Lung (tissue), 17 donors: ENCODE measurements at places on chromosomes 7 and 10. TPM values are rescaled to one million over a fixed set of nuclear protein-coding genes. Genes with fewer than 3 reads are reported as not detected.

DNA sequence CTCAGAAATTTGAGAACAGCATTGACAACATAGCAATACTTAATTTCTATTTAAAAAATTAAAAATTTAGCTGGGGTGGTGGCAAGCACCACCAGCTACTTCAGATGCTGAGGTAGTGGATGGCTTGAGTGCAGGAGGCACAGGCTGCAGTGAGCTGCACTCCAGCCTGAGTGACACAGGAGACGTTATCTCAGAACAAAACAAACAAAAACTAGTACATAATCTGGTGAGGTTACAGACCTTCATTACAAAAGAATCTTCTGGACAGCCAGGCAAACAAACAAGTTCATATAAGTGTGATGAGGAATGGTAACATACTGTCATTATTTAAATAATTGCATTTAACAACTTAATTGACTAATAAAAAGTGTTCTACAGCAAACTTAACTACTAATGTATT, 77.0 kb upstream of the OIT3 start:
- no peak overlapping the region for H3K27ac ChIP-seq
- H3K27me3 ChIP-seq, result no peaks in the 10 kb centered on the region
- no peak for DNase-seq
- no peak overlapping the region for H3K4me3 ChIP-seq
- no peaks in the 10 kb centered on the region for H3K4me1 ChIP-seq

DNA sequence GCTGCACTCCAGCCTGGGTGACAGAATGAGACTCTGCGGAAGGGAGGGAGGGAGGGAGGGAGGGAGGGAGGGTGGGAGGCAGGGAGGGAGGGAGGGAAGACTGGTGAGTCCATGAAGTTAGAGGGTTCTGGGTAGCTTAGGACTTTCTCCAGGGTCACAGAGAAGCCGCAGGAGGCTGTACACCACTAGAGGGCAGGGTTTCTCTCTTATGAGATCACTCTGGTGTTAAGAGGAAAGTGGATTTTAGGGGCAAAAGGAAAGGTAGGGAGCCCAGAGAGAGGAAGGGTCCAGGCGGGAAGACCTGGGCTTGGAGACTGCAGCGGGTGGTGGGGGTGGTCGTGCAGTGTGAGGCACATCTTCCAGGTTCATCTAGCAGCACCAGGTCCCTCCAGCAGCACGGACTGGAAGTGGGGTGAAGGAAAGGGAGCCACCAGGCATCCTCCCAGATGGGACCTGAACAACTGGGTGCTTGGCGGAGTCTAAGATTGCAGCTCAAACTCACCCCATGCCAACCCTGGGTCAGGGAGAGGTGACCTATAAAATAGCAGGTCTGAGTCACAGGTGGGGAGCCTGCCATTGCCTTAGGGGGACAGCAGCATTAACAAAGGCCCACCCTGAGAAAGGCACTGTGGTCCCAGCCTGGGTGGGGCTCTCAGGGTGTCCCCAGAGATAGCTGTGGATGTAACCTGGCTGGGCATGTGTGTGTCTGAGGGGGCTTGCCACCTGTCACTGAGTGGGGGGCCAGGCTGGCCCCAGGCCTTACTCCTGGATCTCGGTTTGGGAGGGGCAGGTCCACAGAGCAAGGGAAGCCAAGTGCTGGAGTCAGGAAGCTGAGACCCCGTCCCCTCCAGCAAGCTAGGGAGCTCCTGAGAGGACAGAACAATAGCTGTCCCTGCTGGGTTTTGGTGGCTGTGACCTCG, 48.5 kb upstream of the SLC29A3 start:
- H3K36me3 ChIP-seq, result no peaks in the 10 kb centered on the region
- no peaks in the 10 kb centered on the region for H3K27me3 ChIP-seq
- peaks cover 17% of the 10 kb centered on the region for H3K4me1 ChIP-seq
- DNase-seq, result peak; percentile 73

GRCh38 chr7:101635484-101635883, 6.4 kb upstream of the MYL10 start:
- no peak overlapping the region for H3K27ac ChIP-seq
- H3K4me1 ChIP-seq, result peaks cover 7% of the 10 kb centered on the region
- H3K36me3 ChIP-seq, result no peaks in the 10 kb centered on the region
- no peaks in the 10 kb centered on the region for H3K27me3 ChIP-seq

- H3K4me3 ChIP-seq, result no peak overlapping the region
- peaks cover 85% of the 10 kb centered on the region for H3K27me3 ChIP-seq
Observed at GRCh38 chr10:100823194-100823593, 77.8 kb downstream of the PAX2 start.

UBE2H gene
- total RNA-seq, result 102 TPM
